ENCODE measurements at places on chromosomes 11 and 22.

GRCh38 chr11:122721964-122722266 is 66.4 kb downstream of the UBASH3B start:
- no peak for DNase-seq

DNA sequence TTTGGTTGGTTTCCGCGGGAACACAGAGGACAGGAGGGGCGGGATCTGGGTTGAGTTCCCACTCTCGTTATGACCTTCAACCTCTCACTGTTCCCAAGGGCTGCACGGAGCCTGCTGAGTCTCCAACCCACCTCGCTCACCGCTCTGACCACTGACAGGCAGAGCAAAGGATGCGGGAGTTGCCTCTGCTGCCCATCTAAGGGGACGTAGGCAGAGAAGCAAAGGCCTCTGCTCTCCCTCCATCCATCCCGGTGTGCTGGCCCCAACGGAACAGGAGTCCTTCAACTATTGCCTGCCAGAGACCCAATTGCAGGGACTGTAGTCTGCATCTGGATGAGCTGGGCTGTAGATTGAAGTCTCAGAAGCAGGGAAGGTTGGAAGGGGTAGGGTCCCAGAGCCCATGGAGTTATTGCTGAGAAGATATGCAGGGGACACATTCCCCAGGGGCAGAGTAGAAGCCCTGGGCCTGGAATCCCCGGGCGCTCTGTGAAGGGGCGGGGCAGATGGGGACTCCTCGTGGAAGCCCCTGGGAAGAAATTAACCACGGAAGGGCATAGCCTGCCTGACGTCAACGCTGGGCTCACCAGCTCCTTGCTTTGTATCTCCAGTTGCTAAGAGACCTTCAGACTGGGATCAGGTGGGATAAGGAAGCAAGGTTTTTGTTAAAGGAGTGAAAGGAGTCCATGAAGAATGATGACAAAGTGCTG is 12.7 kb upstream of the FXYD2 start:
- DNase-seq: no peak

GRCh38 chr11:88206751-88207150 is 31.5 kb upstream of the RAB38 start:
- no peak for DNase-seq

DNA sequence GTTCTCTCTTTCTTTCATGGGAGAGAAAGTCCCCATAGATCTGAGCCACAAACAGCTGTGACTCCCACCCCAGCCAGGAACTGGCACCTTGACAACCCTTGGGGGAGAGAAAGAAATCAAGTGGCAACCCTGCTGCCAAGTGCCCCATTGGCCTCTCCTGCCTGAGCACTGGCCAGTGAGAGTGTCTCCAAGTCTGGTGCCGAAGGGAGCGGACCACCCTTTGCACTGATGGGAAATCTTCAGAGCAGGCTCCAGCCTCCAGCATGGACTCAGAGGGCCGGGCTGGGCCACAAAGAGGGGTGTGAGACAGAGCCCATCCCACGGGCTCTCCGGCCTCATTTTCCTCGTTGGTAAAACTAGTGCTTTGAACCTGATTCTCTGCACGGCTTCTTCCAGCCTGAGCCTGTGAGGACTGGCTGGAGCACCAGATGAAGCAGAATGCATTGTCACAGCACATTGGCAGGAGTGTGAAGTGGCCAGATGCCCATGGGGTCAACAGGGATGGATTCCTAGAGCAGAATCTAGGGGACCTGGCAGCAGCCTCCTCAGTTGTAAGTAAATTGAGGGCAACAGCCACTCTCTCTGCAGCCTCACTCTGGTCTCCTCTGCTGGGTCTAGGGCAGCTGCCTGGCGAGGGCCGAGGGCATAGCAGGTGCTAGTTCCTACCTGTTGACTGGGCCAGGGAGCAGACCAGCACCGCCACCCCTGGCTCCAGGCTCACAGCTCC is 81.4 kb downstream of the TRIM29 start:
- DNase-seq: no peak

DNA sequence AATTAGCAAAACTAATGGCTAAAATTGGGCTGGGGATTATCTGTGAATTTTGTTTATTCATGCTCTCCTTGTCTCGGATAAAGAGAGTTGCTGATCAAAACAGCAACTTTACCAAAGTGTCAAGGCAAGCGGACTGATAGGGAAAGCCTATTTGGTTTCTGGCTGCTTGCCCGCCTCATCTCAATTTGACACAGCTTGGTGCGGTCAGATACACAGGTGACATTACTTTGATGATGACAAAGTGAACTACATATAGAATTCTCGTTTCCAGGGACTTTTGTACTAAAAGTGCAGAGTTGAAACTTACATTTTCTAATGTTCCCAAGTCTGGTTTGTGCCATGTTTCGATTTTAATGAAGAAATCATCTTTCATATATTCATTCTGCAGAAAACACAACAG is 22.8 kb downstream of the PITPNB start:
- DNase-seq: no peak
